Stimulated activated CD8-positive, alpha-beta memory T cell treated with anti-CD3 and anti-CD28 coated beads, Interleukin-7, amount 100 ng/mL, for 24 hours (primary cell): ENCODE measurements at places on chromosomes 2 and 18.

GRCh38 chr2:209451209-209451834 lies 27.5 kb downstream of the MAP2 start:
- DNase-seq: no peak

GRCh38 chr2:100832885-100833284 lies 12.9 kb downstream of the NPAS2 start:
- no peak for DNase-seq

DNA sequence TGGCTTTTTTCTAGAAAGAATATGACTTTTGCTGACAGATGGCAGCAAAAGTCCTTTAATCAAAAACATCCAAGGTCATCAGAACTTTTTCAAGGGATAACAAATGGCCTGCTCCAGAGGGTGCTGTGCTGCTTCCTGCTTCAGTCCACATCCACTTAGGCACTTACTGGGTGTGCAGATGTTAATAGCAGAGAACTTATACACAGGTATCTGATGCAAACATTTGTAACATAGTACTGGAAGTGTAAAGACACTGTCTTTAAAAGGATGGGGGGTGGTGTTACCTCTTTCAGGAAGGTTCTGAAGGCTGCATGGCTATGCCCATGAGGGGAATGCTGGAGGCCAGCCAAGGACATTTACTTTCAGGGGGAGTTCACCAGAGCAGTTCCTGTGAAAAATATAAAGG lies 5.5 kb downstream of the HOXD8 start:
- no peak for DNase-seq

DNA sequence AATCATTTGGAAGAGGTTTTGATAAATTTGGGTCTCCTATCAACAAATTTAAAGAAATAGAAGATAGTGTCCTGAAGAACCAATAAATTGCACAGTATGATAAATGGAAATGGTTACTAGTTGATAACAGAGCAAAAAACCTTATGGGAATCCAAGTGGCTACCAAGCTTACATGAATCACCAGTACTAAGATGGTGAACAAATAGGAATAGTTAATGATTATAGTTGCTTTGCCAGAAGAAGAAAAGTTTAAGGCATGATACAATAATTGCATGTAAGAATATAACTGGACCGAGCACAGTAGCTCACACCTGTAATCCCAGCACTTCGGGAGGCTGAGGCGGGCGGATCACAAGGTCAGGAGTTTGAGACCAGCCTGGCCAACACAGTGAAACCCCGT lies 19.6 kb upstream of the INO80D start:
- no peak for DNase-seq

GRCh38 chr18:58535340-58536201 lies 93.3 kb downstream of the ALPK2 start:
- no peak for DNase-seq

- no peak for DNase-seq
These were observed 297.1 kb downstream of the ARHGAP15 start for GRCh38 chr2:143426296-143426695.

- no peak for DNase-seq
These were observed 665.1 kb upstream of the ZEB2 start for GRCh38 chr2:145184741-145185651.

GRCh38 chr2:202149155-202149762 lies 76.2 kb downstream of the KIAA2012 start:
- no peak for DNase-seq

- no peak for DNase-seq
These were observed 25.1 kb upstream of the PLB1 start for GRCh38 chr2:28470759-28471158.

DNA sequence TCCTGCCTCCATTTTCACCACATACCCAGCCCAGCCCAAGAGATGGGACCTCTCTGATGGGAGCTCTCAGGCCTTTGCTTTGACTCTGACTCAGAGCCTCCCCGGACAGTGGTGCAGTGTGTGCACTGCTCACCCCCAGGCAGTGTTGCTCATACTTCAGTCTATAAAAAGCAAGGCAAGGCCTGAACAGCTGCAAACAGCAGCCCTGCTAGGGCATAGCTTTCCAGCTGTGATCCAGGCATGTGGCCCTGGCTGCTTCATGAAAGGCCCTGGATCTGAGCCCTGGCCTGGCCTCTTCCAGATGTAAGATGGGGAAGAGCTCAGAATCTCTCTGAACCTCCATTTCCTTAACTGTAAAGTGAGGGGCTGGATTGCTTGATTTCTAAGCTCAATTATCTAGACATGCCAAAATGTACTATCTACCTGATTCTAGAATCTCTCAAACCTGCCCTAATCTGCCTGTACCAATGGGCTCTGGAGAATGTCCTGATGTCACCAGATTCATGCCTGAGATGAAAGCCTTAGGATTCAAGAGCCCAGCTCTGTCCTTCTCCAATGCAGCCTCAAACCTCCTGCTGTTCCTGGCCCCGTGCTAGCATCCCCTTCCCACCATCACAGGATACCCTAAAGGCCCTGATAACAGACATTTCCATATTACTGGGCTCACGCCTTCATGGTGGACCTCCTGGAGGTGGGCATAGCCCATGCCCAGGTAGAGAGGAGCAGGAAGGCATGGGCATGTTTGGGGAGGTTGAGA lies 206.9 kb downstream of the ARL4C start:
- no peak for DNase-seq

- DNase-seq: no peak
These were observed 2.1 kb downstream of the HS1BP3 start for GRCh38 chr2:20648831-20649230.

DNA sequence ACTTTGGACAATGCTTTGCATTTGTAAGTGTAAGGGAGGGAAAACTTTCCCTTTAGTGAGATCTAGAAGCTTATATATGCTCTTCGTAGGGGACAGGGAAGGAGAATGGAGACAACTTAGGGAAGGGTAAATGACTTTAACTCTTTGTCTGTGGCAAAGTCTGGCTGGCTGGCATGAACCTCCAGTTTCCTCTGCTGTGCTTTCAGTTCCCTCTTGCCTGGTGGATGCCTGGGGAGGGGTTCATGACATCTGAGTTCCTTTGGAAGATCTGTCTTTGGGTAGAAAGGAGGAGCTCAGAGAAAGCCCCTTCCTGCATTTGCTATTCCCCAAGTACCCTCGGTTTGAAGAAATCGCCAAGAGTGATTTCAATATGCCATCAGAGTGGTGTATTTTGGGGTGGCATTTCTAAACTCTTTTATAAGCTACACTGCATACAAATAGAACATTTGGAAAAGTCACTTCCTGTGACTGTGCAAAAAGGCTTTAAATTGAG lies 143.6 kb downstream of the VAPA start:
- no peak for DNase-seq

- DNase-seq: no peak
These were observed 295.1 kb downstream of the ASXL3 start for GRCh38 chr18:33873112-33873511.

- no peak for DNase-seq
These were observed 42.4 kb downstream of the ZSWIM2 start for GRCh38 chr2:186806591-186806990.

- no peak for DNase-seq
These were observed 198.0 kb downstream of the CDH20 start for GRCh38 chr18:61531182-61531581.

- DNase-seq: no peak
These were observed 97.4 kb downstream of the ZNF516 start for GRCh38 chr18:76397631-76398030.

DNA sequence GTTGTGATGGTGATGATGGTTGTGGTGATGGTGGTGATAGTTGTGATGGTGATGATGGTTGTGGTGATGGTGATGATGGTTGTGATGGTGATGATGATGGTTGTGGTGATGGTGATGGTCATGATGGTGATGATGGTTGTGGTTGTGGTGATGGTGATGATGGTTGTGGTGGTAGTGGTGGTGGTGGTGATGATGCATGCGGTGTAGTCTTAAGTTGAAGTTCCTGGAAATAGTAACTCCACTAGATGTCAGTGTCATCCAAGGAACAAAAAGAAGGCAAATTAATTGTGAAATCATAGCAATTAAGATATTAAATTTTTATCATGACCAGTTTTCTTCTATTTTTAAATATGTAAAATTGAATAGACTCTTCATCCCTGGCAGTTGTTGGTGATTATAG lies 309.2 kb downstream of the AGAP1 start:
- no peak for DNase-seq

DNA sequence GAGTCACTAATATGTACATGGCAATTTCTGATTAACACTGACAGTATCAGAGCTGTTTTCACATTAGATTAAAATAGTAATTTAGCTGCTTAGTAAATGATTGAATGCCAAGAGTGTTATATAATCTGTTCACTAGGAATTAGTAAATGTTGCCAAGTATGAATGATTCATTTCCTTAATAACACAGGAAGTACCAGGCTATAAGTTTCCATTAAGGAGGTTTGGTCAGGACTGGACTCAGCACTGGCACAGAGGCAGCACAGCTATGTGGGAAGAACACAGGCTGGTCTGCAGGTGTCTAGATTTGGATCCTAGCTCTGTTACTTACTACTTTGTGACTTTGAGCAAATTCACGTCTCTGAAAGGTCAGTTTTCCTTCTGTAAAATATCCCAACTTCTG lies 97.2 kb downstream of the TDRD15 start:
- DNase-seq: no peak

DNA sequence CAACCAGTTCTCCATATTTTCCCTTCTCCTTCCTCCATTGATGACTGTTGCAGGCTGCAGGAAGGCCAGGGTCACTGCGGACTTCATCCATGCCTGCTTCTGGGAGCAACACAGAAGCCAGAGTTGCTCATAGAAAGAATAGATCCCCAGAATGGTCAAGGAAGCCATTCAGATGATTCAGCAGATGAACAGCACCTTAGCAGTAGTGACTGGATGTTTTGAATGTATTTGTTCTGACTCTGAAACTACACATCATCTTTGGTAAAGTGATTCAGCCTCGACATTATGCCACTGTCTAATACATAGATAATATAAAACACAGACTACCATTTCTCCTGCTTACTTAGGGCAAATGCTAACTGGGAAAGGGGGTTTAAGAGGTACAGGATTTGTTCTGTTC lies 411.6 kb downstream of the RND3 start:
- DNase-seq: no peak

DNA sequence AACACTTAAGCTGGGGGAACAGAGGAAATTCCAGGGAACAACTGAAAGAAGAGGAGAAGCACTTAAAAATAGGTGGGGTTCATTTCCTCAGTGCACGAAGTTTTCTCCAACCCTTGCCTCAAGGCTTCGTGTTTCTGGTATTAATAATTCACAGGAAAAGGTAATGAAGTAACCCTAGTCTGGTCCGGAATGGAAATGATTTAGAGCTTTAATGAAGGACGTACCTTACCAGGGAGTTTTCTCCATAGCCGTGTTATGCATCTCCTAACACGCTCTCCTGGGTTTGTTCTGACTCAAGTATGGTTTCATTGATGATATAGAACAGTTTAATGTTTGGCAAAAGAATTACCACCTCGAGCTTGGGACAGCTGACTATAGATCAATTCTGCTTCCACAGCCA lies 214.2 kb downstream of the MTX2 start:
- DNase-seq: no peak

DNA sequence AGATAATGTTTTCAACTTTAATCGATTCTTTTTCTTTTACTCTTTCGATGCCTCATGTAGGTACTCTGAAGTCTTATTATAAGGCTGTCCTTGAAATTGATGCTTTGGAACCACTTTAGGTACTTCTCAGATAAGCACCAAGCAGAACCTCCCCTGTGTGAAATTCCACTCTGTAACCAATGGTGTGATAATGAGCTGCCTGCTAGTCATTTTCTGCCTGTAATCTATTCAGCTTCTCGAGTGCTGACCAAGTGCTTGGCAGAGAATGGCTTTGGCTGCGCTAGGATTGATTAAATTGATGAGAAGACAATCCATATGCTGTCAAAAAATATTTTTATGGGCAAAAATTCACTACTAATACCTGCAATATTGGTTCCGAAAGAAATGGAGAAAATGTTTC lies 132.1 kb upstream of the STON1 start:
- DNase-seq: no peak

DNA sequence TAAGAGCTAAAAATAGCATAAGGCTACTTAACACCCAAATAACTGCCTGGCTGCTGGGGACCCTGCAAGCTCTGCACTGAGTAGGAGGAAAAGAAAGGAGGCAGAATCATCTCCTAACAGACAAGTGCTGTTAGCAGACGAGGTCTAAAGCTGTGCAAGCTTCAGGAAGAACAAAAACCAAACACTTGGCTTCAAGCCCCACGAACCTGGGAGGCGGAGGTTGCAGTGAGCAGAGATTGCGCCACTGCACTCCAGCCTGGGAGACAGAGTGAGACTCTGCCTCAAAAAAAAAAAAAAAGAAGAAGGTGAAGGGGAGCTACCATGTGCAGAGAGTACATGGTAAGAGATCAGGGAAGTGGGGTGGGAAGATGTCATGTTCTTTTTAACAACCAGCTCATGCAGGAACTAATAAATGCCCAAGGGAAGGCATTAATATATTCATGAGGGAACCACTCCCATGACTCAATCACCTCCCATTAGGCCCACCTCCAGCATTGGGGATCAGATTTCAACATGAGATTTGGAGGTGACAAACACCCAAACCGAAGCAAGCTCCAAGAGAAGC lies 28.8 kb upstream of the INO80C start:
- no peak for DNase-seq

DNA sequence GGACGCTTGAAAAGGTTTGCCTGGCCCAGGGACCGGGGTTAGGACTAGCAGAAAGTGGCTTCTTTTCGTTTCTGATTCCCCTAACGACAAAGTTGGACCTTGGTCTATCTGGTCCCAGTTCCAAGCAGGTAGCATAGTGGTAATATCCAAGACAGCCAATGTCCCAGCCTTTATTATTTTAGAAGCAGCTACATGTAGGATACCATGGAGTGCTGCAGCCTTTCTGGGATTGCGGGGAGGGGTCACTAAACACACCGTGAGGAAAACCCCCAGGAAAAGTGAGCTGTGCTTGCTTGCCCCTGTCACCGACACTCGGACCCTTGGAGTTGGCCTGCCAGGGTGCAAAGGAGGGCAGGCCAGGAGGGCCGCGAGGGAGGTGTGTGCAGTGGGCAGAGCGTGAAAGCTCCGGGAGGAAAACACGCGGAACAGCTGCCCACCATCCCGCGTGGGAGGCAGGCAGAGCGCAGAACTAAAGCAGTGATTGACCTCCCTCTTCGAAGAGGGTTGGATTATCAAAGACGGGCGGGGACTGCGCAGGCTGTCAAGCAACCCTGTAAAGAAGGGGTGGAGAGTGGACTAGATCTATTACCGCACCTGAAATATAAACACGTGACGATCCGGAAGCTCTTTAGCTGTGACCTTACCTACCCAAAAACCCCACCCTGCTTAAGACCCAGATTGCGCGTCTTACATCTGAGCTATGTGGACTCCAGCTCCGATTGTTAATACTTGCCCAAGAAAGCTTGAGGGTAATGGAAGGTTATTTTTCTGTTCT lies 624 bp upstream of the MAP4K3 start:
- DNase-seq: no peak

GRCh38 chr2:28300485-28301341 lies 91.9 kb upstream of the FOSL2 start:
- no peak for DNase-seq
